AG04449 (cell line): ENCODE measurements at places on chromosomes 16 and 17.
A peak's percentile ranks its signal among the peaks of the same experiment; 100 is the strongest.

- no peak for DNase-seq
These were observed 22.1 kb downstream of the TRIM25 start for GRCh38 chr17:56891751-56892150.

GRCh38 chr17:31692632-31693031 lies 166.4 kb downstream of the COPRS start:
- DNase-seq: no peak

DNA sequence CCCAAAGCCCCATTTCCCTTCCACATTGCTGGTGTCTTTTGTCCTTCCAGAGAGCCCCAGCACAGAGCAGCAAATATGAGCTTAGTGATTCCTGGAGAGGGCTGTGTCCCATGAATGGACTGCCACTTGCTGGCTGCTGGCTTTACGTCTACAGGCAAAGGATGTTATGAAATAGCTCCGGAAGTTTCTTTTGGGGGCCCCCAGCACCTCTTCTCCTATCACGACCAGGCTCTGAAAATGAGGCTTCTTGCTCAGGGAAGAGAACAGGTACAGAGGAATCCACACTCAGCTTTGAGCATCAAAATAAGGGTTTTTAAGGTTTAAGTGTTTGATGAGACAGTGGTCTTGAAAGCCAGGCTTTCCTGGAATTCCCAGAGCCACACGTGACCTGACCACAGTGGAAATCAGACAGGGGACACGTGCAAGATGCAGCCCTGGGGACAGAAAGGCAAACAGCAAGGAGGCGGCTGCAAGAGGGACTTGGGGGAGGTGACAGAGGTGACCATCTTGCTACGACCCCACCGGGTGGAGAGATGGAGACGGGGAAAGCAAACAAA lies 58.1 kb downstream of the ZDHHC7 start:
- no peak for DNase-seq

DNA sequence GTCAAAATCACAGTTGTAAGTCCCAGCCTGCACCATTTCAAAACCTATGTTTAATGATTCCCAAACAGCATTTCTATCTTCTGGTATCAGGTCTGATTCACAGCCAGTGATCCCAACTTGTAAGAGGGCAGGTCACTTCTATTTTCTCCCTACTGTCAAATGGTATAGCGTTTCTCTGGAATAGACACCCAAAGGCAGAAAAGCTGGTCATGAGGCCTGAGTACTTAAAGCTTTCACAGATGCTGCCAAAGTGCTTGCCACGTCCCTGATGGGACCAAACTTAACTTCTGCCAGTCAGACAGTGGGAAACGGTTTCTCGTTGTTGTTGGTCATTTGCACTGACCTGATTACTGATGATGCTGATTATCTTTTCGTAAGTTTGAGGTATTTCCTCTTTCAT lies 43.4 kb downstream of the CYTH1 start:
- DNase-seq: no peak

DNA sequence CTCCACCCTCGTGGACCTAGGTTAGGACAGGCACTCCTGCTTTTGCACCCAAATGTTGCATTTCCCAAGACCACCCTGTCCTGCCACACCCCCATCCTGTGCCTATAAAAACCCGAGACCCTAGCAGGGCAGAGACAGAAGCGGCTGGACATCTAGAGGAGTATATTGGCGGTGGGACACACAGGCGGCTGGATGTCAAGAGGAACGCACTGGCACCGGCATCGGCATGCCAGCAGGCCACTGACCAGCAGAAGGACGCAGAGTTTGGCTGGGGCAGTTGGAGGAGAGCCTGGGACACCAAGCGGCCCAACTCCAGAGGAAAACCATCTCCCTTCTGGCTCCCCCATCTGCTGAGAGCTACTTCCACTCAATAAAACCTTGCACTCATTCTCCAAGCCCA lies 14.7 kb upstream of the WFIKKN2 start:
- DNase-seq: no peak

DNA sequence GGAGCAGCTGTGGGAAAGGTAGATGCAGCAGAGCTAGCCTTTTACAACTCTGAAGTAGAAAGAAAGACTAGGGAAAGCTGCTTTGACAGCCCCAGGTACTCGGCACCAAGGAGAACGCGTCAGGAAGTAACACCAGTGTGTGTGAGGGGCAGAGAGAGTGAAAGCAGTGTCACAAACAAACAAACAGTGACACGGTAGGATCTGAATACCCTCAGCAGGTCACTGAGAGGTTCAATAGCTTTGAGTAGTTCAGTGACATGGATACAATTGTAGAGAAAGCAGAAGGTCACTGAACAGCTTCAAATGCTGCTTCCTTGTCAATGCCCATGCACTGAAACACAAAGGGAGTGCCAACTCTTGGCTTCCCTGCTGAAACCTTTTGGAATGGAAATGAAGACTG lies 150.3 kb upstream of the C17orf78 start:
- no peak for DNase-seq

GRCh38 chr16:11066261-11066870 lies 122.0 kb downstream of the CLEC16A start:
- DNase-seq: no peak

- no peak for DNase-seq
These were observed 116.8 kb downstream of the WSCD1 start for GRCh38 chr17:6186998-6187397.

GRCh38 chr17:56231252-56231651 lies 78.0 kb downstream of the ANKFN1 start:
- no peak for DNase-seq

GRCh38 chr16:508884-509736 lies 18.4 kb upstream of the CAPN15 start:
- no peak for DNase-seq

DNA sequence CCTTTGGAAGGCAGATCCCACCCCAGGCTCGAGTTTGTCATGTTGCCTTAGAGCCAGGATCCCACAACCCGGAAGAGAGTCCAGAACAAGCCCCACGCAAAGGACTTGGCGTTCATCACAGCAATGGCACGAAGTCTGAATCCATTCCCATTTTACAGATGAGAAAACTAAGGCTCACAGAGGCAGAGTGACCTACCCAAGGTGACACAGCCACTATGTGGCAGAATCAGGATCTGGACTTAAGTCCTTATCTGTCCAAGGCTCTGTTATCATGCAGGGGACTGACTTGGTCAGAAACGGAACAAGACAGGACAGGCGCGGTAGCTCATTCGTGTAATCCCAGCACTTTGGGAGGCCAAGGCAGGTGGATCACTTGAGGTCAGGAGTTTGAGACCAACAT lies 86.5 kb downstream of the GSG1L start:
- DNase-seq: no peak

DNA sequence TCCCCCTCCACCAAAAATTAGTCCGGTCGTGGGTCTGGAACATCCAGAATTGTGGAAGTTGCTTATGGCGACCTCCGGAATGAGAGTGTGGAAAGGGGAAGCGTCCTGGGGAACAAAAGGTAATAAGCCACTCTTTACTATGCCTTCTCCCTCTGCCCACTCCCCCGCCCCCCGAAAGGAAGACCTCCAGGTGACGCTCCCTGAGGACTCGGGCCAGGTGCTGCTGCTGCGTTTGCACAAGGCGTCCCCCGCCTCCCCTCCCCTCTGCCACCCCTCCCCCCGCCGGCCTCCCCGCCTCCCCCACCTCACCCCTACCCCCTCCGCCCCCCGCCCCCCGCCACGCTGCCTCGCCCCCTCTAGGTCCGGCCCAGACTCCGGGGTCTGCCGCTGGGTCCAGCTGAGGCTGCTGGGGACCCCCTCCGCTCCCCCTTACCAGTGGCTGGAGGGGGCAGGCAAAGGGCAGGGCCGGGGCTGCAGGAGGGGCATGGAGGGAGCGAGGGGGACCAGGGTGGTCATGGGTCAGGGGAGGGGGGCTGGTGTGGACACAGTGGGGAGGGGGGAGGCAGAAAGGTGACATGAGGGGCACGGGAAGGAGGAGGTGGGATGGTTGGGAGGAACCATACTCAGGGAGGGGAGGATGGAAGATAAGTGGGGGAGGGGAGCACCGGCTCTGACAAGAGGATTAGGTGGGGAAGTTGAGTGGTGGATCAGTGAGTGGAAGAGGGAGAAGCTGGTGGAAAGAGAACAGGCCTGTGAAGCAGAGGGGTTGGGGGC lies 23.6 kb downstream of the ALOX12B start:
- no peak for DNase-seq

DNA sequence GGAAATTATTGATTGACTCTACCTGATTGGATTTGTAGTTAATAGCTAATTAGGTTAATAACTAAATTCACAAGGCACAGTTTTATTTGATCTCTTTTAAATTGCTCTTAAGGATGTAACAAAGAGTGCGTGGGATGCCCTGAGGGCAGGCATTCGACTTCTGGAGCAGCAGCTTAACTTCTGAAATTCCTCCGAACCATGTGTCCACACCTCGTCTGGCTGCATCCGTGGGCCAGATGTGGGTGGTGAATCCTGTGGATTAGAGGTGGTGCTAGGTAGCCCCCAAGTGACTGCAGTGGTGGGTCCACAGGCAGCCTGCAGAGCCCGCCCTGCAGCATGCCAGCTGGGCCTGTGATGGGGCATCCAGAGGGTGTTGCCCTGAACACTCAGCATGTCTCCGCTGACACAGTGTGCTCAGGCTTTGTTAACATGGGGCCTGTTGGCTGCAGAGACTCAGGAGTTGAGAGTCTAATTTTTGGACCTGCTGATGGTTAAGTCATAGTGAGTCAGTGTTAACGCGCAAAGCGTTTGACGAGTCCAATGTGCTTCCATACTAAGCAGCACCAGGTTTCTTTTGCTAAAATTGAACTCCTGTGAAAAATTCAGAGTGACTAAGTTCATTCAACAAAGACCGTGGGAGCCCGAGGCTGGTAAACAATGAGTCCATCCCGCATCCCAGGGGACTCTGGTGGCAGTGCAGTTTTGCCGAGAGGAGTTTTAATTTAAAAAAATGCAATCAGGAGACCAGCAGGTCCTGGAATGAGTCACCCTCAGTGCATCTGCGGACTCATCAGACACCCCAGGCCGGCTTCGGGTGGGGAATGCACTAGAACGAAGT lies 3.8 kb upstream of the NPB start:
- peak; percentile 69 for DNase-seq

- DNase-seq: no peak
These were observed 45.8 kb upstream of the SLC38A10 start for GRCh38 chr17:81340607-81341515.

- DNase-seq: no peak
These were observed 308.0 kb downstream of the GRIN2A start for GRCh38 chr16:9874219-9874618.

DNA sequence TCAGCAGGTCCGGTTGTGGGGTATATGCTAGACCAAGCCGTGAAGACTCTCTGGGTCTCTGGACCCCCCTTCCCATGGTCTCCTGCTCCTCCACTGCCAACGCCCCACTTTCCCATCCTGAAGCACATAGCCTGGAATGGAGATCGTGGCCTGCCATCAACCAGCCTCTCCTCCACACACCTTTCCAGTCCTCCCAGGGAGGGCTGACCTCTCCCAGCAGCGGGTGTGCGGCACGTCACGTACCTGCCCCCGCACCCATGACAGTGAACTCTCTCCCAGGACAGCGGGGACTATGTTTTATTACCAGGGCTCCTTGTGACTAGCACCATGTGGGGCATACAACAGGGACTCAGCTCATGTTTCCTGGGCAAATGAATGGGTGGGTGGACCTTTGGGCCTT lies 1.8 kb downstream of the PRM3 start:
- no peak for DNase-seq

GRCh38 chr16:14632693-14633569 lies at the start of gene BFAR:
TSS of gene BFAR (plus strand) at chr16:14632951. CDS start at chr16:14644347, 11,396 bp downstream.
- DNase-seq: peak; percentile 56

GRCh38 chr17:76137001-76137350 lies 4.1 kb downstream of the FOXJ1 start:
- no peak for DNase-seq

DNA sequence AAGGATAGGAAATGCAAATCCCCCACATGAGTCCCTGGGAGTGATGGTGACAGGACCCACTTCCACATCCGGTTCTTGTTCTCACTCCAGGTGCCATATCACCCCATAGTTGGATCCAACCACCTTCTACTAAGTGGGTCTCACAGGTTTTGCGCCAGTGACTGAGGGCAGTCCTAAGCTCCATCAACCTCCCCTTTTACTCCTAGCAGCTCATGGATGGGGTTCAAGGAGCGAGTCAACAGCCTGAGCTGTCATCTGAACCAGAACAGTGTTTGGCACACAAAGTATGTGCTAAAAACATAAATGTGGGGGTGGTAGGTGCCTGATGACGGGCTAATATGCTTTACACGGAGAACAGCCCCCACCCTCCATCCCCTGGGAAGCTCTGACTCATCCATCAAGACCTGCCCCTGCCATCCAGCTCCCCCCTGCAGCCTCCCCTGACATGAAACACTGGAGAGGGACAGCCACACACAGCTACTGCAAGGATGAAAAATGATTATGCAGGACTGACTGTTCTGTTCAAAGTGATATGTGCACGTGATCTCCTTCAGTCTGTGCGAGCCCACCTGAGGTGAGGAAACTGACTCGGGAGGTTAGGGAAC lies 143.2 kb upstream of the CDH5 start:
- DNase-seq: peak; percentile 23

DNA sequence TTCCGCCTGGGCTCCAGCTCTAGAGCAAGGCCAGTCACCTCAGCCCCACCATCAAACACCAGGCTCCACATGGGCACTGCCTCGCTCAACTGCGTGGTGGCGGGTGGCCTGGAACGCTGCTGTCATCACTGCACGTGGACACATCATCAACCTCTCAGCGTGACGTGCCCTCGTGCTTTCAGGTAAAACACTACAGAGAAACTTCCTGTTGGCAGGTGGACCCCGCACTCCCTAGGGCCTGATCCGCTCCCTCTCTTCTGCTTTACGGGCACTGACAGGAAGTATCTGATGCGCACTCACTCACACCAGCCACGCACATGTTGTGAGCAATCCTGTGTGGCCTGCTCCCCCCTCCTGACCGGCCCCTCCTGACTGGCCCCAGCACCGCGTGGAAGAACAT lies 87.4 kb downstream of the ANKRD11 start:
- DNase-seq: no peak

DNA sequence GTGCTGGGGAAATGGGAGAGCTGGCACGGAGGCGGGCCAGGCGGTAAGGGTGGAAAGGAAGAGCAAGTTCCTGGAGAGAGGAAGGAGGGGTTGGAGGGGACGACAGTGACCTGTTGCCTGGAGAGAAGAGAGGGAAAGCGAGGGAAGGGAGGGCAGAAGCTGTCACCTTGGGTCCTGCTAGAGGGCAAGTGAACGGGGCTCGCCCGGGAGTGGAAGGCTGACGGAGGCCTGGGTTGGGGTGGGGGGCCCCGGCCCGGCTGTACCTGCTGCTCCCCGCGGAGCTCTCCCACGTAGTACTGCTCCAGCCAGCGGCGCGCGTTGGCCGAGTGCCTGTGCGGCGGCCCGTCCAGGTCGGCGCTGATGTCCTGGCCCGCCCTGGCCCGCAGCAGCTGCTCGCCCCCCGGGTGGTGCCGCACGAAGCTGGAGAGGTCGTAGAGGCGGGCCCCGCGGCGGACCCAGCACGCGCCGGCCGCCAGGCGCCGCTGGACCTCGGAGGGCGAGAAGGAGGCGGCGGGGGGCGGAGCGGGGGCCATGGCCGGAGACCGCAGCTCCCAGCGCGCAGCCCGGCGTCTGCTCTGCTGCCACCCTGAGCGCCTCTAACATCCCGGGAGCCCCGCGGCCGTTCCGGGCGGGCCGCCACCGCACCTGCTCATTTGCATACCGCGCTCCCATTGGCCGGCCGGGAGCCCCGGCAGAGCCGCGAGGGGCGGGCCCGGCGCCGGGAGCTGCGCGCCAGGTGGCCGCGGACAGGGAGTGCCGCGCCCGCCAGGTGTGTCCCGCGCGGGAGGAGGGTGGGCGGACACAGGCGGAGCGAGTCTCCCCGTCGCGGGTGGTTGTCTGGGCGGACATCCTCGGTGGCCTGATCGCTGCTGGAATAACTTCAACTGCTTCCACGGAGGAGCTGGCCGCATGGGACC lies at the start of gene FA2H:
TSS of gene FA2H (minus strand) at position 598 of the 917 bp plus-strand sequence. CDS start at position 533, 65 bp downstream.
- DNase-seq: no peak
